ENCODE measurements at places on chromosomes 1 and 21.

DNA sequence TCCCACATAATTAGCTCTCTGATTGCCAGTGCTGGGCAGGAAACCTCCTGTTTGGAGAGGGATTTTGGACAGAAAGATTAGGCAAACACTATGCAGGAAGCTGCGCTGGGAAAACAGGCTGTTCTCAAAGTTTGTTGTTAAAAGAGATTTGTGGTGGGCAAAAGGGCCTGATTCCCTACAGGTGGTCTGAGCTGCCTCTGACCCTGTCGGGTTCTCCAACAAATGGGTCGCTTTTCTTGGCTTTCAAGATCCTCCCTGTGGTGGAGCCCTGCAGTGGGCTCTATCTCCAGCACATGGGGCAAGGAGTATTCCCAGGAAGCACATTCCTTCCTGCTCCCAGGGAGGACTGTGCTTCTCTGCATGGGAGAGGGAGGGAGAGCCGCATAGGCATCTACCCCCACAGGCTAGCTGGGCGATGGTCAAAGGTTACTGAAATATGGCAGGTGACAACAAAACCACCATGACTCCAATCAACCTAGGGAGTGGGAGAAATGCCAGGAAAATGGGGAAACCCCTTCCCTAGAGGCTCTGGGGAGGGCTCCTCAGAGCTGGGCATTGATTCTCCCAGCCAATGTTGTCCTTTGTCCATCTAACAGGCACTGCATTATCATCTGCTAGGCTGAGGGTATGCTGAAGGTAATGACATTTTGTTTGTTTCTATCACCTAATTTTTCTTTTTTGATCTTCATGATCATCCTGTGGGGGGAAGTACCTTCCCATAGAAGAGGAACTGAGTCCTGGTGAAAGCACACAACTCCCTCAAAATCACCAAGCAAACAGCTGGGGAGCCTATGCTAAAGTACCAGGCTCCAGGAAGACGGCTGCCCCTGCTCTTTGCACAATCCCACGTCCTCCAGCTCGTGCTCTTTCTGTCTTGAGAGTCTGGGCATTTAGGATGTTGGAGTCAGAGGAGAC, 85.3 kb downstream of the PLXNA2 start:
- H3K4me3 ChIP-seq, result no peak overlapping the region
- no peak for DNase-seq
- H3K27me3 ChIP-seq, result peaks cover 24% of the 10 kb centered on the region
- H3K4me1 ChIP-seq, result no peaks in the 10 kb centered on the region
- H3K27ac ChIP-seq, result no peak overlapping the region

DNA sequence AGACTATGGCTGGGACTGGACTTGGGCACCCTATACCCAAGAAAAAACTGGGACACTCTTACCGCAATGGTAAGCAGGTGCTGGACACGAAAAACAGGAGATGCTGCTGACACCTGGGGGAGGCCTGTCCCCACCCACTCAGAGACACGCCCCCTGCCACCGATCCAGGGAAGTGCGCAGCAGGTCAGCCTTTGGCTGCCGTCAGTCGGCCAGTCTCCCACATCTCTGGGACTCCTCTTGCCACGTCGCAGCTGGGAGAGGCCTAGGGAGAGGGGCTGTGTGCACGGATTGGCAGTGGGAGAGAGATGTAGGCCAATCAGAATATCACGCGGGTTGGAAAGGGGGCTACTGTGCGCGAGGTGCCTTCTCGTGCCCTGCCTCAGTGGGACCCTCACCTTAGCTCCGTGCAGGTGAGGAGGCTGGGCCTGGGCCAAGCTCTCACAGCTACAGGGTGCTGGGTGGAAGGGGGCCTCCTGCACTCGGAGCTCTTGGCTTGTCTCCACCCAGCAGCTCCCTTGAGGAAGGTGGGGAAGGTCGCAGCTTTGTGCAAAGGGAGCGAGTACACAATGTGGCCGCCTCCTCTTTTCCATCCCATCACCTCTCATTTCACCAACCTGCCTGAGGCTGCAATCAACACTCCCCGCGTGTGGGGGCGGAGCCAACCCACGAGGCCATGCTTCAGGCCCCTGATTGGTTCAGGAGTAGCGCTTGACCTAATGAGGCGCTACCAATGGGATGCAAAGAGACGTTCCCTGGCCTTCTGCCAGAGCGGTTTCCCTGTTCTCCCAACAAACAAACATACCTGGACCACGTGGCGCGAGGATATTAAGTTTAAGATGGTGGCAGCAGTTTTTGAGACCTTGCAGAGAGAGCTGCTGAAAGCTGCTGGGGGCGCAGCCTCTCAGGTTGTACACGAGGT, 25.7 kb upstream of the LDLRAP1 start:
- no peak overlapping the region for H3K27ac ChIP-seq
- no peak overlapping the region for H3K4me3 ChIP-seq
- peaks cover 2% of the 10 kb centered on the region for H3K27me3 ChIP-seq
- no peak for DNase-seq

DNA sequence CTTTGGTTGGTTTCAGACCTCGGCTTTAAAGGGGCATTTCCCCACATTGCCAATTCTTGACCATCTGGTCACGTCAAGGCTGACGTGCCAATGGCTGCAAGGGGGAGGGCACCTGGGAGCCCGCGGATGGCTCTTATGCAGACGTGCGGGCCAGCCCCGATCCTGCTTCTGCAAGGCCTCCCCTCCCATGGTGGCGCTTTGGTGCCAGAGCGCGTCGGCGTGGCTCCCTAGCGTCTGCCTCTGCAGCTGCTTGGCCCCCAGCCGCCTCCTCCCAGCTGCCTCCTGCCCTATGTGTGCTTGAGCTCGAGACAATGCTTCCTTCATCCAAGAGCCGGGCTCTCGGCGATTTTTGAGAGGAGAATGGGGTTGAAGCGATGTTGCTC, 29.1 kb downstream of the SKI start:
- H3K27me3 ChIP-seq, result no peaks in the 10 kb centered on the region
- H3K4me1 ChIP-seq, result peaks cover 30% of the 10 kb centered on the region
- no peak overlapping the region for H3K4me3 ChIP-seq

- DNase-seq, result no peak
- H3K27me3 ChIP-seq, result no peaks in the 10 kb centered on the region
- no peaks in the 10 kb centered on the region for H3K4me1 ChIP-seq
Observed at GRCh38 chr1:24101796-24102586, 9.9 kb downstream of the MYOM3 start.

GRCh38 chr21:22342889-22343288, 1344.7 kb downstream of the NCAM2 start:
- H3K4me1 ChIP-seq, result no peaks in the 10 kb centered on the region
- H3K4me3 ChIP-seq, result no peak overlapping the region
- no peak for DNase-seq
- H3K36me3 ChIP-seq, result no peaks in the 10 kb centered on the region
- no peaks in the 10 kb centered on the region for H3K27me3 ChIP-seq

GRCh38 chr1:184480736-184481135, 93.9 kb downstream of the C1orf21 start:
- no peak overlapping the region for H3K27ac ChIP-seq
- no peaks in the 10 kb centered on the region for H3K36me3 ChIP-seq
- DNase-seq, result no peak
- no peaks in the 10 kb centered on the region for H3K4me1 ChIP-seq
- no peak overlapping the region for H3K4me3 ChIP-seq

- H3K4me3 ChIP-seq, result no peak overlapping the region
- no peaks in the 10 kb centered on the region for H3K36me3 ChIP-seq
- no peak for DNase-seq
- peaks cover 20% of the 10 kb centered on the region for H3K4me1 ChIP-seq
- H3K27ac ChIP-seq, result no peak overlapping the region
- H3K27me3 ChIP-seq, result peaks cover 31% of the 10 kb centered on the region
Observed at GRCh38 chr21:33037501-33037900, 11.8 kb downstream of the OLIG2 start.
